NCI-H2171 (cell line): ENCODE measurements at places on chromosomes 7 and 10.

GRCh38 chr10:79320316-79320715 lies 27.0 kb upstream of the PPIF start:
- no peak for DNase-seq

DNA sequence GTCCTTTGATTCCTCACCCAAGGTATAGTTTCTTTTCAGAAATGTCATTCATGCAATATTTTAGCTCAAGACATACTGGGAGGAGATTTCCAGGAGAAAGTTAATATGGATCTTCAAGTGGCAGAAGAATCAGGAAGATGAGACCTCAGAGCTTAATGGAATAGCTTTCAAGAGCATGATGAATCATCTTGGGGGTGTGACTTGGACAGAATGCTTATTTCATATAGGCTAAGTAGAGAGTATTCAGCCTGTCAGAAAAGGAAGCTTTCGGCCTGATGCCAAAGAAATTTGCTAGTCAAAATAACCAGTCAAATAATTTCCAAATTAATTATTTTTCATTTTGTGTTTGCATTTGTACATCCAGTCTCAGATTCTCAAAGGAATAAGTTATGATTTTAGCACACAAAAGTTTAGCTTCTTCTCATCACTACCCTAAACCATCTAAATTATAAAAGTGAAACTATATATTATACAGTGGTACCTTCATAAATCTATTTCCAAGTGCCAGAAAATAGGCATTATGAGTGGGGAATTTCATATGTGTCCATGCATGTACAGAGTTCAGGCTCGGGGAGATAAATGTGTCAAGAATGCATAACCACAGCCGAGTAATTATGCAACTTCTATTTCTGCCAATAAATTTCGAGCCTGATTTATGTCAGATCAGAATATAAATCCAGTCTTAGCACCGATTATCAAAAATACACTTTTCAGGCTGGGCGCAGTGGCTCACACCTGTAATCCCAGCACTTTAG lies 27.3 kb upstream of the CALD1 start:
- DNase-seq = no peak

- no peak for DNase-seq
Measured at GRCh38 chr10:124728071-124728829, 15.9 kb downstream of the FAM53B start.

DNA sequence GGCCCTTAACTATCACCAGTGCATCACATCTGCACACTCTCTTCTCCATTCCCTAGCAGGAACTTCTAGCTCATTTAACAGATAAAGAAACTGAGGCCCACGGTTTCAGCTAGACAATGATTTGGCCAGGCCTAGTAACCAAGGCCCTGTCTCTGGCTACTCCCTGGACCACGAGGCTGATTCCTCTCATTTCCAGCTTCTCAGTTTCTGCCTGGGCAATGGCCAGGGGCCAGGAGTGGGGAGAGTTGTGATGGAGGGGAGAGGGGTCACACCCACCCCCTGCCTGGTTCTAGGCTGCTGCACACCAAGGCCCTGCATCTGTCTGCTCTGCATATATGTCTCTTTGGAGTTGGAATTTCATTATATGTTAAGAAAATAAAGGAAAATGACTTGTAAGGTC lies 13.5 kb downstream of the AQP1 start:
- DNase-seq = no peak

DNA sequence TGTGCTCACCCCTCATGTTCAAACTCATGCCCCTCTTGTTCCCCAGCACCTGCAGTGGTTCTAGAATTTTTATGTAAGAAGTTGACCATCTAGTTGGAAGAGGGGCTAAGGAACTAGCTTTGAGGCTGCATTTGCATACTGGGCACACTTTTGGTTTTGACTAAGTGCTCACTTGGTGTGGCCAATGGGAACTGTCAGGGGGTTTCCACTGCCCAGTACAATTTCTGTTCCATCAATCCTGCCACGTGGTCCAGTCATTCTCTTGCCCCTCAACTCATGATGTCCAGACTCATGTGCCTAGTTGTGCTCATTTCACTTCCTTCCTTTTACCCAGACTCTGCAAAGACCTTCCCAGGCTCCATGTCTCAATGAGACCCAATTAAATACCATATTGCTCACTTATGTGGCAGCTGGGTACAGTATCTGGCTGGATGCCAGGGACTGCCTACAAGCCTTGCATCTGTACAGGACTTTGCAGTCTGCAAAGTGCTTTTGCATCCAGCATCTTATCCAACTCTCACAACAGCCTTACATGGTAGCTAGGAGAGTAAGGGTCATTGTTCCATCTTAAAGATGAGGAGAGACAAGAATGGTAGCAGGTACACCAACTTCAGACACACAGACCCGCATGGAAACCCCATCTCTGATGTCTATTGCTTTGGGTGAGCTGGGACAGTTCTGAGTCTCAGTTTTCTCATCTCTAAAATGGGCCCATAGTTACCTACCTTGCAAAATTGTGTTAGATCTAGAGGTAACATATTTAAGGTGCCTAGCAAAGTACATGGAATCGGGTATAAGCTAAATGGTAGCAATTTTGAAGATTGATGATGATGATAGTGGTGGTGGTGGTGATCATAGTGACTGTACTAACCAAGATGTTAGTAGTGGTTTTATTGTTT lies 30.1 kb upstream of the KCNMA1 start:
- peak; percentile 25 for DNase-seq

- DNase-seq = no peak
Measured at GRCh38 chr7:98286093-98286539, 4.6 kb downstream of the BRI3 start.

DNA sequence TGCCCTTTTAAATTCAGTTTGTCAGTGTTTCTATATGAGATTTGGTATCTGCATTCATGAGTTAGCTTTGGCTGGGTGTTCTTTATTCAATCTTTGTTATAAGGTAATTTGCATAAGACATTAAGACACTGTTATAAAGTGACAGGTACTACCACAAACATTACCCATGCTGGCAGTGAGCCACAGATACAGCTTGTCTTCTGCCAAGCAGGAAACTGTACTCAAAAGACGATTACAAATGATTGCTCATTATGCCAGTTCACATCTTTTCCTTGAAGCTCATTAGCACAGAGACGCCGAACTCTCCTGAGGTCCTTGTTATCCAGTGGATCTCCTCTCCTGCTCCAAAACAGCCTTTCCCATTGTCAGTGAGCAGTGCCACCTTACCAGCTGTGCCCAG lies 30.4 kb downstream of the AMPH start:
- DNase-seq = no peak

GRCh38 chr7:78197447-78197846 lies 398.9 kb downstream of the PHTF2 start:
- DNase-seq = no peak

DNA sequence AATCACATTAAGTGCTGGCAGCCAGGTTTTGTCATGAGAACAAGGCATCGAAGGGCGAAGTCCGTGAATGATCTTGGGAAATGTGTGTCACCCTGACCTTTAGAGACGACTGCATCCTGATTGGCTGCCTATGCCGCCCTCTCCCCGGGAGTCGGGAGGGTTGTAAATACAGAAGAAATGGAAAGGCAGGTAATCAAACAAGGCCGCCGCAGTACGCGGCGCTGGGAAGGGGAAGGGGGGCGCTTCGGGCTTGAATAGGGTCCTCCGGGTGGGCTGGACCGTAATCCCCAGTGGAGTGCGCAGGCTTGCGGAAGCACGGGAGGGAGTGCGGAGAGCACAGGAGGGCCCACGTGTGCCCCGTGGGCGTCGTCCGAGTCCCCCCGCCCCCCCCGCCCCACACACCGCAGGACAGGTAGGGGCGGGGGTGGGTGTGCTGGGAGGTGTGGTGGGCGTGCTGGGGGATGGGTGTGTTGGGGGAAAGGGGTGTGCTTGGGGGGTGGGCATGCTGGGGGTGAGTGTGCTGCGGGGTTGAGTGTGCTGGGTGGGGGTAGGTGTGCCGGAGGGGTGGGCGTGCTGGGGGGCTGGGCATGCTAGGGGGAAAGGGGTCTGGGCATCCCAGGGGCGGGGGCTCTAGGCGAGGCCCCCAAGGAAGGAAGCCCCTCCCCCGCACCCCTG lies 169.4 kb downstream of the ARHGAP12 start:
- peak; percentile 13 for DNase-seq

GRCh38 chr7:139680676-139681462 lies 96.9 kb downstream of the HIPK2 start:
- DNase-seq = no peak

DNA sequence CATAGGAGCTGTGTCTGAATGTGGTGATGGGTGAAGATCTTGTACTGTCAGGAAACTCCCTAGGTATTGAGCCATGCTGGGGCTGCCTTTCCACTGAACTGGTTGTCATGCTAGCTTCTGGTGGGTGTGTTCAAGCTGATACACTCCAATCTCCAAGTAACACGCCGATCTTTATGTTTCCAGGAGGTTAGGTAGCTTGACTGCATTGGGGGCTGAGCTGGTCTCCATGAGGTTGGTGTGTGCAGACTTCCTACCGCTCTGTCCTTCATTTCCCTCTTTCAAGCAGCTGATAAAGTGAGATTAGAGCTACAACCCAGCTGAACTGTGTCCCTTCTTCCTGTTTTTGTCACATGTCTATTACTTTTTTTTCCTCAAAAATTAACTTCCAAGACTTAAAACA lies 265.5 kb downstream of the ANKRD30A start:
- DNase-seq = no peak

- no peak for DNase-seq
Measured at GRCh38 chr7:120691915-120692314, 166.0 kb downstream of the TSPAN12 start.

DNA sequence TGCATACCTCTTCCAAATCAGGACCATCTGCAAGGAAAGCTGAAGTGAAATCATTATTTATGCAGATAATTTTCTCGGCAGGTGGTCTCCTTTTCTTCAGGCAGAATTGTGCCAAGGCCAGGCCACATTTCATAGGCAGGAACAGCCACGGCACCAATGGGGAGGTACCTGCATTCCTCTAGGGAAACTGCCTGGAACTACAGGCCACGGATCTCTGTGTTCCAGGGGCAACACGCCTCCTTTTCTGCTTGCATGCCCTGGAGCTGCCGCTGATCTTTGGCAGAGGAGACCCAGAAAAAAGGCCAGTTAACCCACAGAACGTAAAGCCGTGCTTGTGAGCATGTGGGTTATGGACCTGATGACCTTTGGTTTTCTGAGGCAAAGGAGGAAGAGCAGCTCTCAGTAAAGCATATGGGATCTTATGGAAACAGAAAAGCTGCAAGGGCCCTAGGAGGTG lies 111.2 kb upstream of the KIAA1217 start:
- peak; percentile 31 for DNase-seq

GRCh38 chr10:13302821-13303555 lies 3.1 kb upstream of the PHYH start:
- no peak for DNase-seq

- no peak for DNase-seq
Measured at GRCh38 chr7:139153832-139154231, 44.3 kb upstream of the ZC3HAV1 start.

DNA sequence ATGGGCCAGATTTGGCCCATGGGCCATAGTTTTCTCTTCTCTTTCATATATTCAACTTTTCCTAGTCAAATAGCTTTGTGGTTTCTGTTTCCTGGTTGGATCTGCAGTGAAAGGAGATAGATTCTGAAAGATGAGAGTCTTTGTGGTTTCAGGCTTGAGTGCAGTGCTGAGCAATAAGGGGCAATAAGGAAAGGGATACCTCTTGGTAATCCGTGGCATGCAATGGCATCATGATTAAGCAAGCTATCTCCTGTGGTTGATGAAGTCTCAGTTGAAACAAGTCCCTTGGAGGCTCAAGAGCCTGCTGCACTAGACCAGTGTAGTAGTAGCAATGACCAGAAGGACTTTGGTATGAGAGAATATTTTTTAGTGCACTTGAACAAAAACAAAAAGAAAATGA lies 187.7 kb upstream of the CNTNAP2 start:
- no peak for DNase-seq

- DNase-seq = no peak
Measured at GRCh38 chr7:117200786-117201458, 121.9 kb downstream of the WNT2 start.

GRCh38 chr7:111370002-111370401 lies 192.3 kb downstream of the IMMP2L start:
- DNase-seq = no peak

- DNase-seq = no peak
Measured at GRCh38 chr10:77158666-77159065, 478.9 kb downstream of the KCNMA1 start.

- DNase-seq = no peak
Measured at GRCh38 chr10:110829721-110830410, 41.9 kb upstream of the PDCD4 start.

- DNase-seq = no peak
Measured at GRCh38 chr10:70482982-70483760, 4.6 kb downstream of the PALD1 start.

GRCh38 chr10:132793871-132794849 lies 8.2 kb upstream of the NKX6-2 start:
- peak; percentile 83 for DNase-seq

DNA sequence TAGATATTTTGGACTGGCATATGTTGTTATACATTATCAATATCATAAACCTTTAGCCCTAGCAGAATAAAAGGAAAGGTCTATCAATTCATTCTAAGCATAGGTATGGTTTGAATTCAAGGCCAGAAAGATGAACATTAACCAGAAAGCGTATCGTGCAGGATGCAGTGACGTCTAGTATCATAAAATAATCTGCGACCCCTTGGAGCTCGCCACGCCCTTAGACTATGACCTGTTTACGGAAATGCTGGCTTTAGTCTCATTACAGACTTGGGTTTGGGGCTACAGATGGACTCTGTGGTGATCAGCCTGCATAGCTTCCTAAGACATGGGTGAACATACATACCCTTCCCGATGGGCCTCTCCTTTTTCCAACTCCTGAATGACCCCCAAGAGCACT lies 21.5 kb downstream of the INSYN2A start:
- no peak for DNase-seq

GRCh38 chr7:106893591-106893990 lies 28.5 kb downstream of the PIK3CG start:
- no peak for DNase-seq

- no peak for DNase-seq
Measured at GRCh38 chr10:111455776-111456426, 379.1 kb downstream of the ADRA2A start.

DNA sequence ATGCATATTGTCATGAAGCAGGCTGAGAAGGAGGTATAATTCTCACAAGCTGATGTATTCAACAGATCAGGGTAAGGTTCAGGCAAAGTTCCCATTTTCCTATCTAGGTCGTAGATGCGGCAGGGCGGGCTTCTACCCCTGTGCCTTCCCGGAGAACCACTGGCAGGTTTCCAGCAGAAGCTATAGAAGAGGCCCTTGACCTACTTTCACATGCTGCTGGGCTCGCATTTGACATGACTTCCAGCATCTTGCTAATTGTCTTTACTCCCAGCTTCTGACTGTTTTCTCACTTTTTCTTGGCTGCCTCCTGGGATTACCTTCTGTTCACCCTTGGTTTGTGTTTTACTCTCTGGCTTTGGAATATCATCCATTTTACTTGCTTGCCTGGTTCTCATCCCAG lies 32.6 kb upstream of the ORC5 start:
- peak; percentile 91 for DNase-seq

GRCh38 chr7:151954866-151955820 lies 1.1 kb upstream of the GALNTL5 start:
- no peak for DNase-seq

DNA sequence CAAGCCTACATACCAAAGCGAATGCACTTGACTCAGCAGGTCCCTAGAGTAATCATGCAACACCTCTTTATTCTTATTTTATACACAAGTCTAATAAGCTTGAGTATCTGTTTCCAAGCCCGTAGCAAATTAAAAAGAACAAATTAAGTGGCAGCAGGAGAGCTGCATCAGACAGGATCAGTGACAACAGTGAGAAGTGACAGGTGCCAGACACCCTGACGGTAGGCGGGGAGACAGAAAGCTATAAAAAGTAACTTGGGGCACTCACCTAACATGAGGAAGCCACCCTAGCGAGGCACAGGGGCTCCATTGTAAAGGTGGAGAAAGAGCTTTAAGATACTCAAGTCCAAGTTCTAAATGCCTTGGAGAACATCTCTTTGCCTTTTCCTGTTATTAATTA lies 174.2 kb downstream of the PLXNA4 start:
- no peak for DNase-seq
